ENCODE measurements at places on chromosomes 5 and 9.

- no peak for DNase-seq
These were observed 43.6 kb upstream of the SARDH start for GRCh38 chr9:133781828-133782135.

GRCh38 chr5:80411589-80412219 lies 3.8 kb downstream of the ZFYVE16 start:
- no peak for DNase-seq

DNA sequence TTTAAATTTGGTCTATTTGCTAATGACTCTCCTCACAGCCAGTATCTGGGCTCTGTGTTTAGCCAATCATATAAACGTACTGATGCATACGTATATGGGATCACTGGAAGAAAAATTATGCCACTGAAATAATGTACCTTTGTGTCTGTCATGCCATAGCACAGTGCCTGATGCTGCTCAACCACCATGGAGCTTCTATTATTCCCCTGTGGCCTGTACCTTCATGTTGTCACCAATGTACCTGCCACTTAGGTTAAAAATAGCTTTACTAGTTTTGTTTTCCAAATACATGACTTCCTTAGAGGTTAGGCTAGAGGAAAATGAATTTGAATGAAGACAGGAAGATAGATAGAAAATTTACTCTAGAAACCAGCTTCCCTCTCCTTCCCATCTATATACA lies 34.6 kb downstream of the HACD4 start:
- no peak for DNase-seq

GRCh38 chr5:167514461-167514860 lies 777.0 kb upstream of the WWC1 start:
- no peak for DNase-seq

- DNase-seq = no peak
These were observed 181 bp downstream of the DAP start for GRCh38 chr5:10760921-10761184.

GRCh38 chr5:133783481-133783880 lies 171.1 kb upstream of the FSTL4 start:
- DNase-seq = no peak

DNA sequence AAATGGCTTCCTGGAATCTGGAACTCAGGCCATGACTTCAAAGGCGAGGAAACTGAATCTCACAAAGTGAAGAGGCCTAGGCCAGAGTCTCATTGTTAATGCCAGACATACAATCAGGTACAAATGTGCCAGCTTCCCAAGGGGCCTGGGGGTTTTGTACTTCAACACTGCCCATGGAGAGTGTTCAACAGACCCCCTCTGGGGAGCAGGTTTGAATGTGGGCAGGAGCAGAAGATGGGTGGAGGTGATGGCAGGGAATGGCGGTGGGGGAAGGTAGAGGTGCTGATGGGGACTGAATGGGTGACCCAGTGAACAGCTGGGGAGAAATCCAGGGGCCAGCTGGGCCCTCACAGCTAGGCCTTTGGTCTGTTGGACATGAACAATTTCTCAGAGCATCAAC lies 12.0 kb downstream of the FOXI1 start:
- no peak for DNase-seq

DNA sequence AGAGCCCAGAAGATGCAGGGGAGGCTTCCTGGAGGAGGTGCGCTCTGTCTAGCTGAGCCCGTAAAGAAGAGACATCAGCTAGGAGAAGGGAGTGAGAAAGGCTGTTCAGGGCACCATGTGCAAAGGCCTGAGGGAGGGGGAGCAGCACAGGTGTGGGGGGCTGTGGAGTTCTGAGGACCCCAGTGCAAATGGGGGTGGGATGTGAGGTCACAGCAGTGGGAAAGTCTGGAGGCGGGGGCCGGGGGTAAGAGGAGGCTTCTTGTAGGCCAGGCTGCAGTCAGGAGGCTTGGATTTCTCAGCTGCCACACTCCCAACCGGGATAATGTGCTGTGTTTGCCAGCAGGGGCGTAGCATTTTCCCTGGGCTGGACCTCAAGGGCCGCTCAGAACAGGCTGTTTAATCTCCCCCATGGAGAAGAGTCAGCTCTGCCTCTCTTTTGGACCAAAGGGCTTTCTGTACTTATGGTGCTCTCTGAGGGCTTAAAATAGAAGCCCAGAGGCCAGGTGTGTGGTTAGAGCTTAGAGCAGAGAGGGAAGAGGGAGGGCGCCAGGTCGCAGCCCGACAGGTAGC lies 5.7 kb downstream of the NEURL1B start:
- DNase-seq = no peak

DNA sequence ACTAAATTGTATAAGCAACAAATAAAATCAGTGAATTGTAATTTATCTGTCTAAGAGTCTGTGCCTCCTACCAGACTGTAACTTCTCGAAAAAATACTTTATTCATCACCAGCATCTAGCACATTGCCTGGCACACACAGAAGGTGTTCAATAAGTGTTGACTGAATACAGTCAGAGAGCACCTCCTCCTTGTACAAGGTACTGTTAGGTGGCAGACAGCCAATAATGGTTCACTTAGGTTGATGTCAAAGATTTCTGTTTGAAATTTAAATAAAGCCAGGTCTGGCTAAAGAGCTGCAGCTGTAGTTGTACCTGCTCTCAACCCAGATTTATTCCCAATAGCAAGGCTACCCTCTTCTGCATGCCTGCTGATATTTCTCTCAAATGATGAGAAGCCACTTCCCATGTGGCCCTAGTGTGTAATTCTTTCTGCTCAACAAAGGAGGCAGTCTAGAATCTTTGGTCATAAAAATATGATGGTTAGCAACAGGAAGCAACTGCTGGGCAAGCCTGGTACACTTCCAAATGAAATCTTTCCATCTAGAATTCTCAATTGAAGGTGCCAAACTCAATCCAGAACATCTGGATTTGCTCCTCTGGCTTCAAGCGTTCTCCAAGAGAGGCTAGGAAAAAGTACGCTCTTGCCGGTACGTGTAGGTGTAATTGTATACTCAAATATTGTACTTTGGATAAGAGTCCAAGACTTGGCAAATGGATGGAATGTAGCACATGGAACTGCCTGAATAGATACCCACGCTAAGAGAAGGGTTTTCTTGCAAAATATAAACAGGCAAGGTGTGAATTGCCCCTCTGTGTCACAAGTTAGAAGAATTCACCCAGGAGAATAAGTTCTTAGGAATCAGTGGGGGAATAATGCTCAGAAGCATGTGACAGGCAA lies 95.6 kb downstream of the NR6A1 start:
- DNase-seq = no peak

DNA sequence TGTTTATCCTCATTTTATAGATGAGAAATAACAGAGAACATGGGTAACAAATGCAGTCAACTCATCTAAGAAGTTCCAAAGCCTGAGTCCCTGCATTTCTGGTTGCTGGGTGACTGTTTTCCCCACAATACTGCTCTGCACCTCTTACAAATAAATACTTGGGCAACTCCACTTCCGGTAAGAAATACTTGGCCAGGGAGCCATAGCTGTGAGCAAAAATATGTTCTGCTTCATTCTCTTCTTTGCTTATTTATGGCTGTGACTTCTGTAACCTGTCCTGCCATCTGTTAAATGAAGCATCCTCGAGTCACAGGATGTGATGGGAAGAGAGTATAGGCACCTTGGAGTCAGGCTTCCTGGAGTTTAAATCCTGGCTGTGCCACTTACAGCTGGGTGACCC lies 49.9 kb downstream of the GDNF start:
- no peak for DNase-seq

GRCh38 chr5:178327446-178327845 lies 94.8 kb upstream of the PHYKPL start:
- DNase-seq = no peak

DNA sequence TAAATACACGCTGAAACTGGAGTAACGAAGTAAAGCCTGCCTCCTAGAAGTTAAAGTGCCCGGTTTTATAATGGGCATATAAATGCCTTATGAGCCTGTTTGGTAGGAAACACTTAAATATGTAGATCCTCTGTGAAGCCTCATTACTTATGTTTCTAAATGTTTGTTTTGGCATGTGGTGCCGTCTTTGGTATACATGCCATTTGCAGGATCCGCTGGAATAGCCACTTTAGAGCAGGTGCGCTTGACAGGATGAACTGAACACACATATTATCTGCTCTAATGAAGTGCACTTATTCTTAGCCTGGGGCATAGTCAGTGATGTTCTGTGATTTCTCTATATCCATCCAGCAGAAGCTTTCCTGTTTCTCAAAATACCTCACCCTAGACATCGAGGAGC lies 778.1 kb upstream of the WWC1 start:
- no peak for DNase-seq

- DNase-seq = no peak
These were observed 197.0 kb downstream of the AOPEP start for GRCh38 chr9:94923326-94924089.

GRCh38 chr9:135255033-135255840 lies 167.8 kb downstream of the OLFM1 start:
- DNase-seq = no peak

GRCh38 chr5:98776066-98776705 lies 2.7 kb downstream of the RGMB start:
- no peak for DNase-seq

GRCh38 chr5:122730037-122730436 lies 44.8 kb upstream of the SNX2 start:
- no peak for DNase-seq

GRCh38 chr9:97873882-97874281 lies 20.9 kb downstream of the FOXE1 start:
- DNase-seq = no peak

GRCh38 chr5:38556599-38557307 lies at the start of gene LIFR:
Gene LIFR (minus strand): TSS chr5:38556646. CDS start chr5:38530647, 25,999 bp downstream.
- peak; percentile 14 for DNase-seq

- DNase-seq = no peak
These were observed 240.2 kb downstream of the FBXL17 start for GRCh38 chr5:108141676-108142075.

GRCh38 chr5:91114658-91115057 lies 268.5 kb downstream of the ARRDC3 start:
- no peak for DNase-seq

DNA sequence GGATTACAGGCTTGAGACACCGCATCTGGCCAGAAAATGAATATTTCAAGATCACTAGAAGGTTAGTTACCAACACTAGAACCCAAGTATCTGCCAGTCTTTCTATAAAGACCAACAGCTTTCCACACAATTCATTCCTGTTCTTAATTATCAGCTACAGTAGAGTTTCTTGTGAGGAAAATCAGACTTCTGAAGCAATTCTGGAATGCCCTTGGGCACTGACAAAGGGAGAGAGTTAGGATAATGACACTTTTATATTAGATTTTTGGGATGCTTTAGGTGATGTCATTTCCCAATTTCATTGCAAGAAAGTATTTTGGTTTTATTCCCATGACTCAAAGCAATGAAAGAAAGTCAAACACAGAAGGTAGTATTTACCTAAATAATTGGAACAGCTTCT lies 497.0 kb upstream of the TUSC1 start:
- no peak for DNase-seq

- DNase-seq = no peak
These were observed 148.8 kb downstream of the DCP2 start for GRCh38 chr5:113125371-113125770.

- DNase-seq = no peak
These were observed 25.4 kb downstream of the HMHB1 start for GRCh38 chr5:143837306-143837848.

DNA sequence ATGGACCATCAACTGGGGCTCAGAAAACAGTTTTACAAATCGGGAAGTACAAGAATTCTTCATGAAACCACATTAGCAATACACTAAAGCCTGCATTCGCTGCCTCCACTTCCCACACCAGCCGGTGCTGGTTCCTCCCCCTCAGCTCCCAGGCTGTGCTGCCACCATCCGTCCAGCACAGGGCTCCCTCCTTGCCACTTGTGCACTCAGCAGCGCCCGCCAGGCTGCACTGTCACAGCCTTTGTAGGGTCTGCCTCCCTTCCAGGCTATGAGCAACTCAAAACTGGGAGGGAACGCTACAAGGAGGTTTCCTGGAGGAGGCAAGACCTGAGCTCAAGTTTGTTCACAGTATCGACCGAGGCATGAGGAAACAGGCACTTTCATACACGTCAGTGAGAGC lies 7.7 kb downstream of the MAPK9 start:
- DNase-seq = no peak

GRCh38 chr9:86287013-86287412 lies 4.7 kb upstream of the ISCA1 start:
- DNase-seq = no peak

- DNase-seq = no peak
These were observed 56.9 kb downstream of the NPR3 start for GRCh38 chr5:32767948-32768467.

GRCh38 chr5:126354012-126354857 lies 69.0 kb upstream of the GRAMD2B start:
- peak; percentile 59 for DNase-seq

DNA sequence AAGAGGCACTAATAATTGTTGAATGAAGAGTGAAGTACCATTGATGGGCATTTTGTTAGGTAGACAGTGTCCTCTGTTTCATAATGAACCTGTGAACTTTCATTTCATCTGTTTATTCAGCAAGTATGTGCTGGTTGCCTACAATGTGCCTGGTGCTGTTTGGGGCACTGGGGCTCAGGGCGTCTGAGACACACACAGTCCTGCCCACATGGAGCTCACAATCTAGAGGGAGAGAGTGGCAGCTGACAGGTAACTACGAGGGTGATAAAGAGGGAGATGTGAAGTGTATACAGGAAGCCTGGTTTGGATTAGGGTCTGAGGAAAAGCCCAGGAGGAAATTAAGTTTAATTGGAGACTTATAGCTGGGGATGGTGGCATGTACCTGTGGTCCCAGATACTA lies 28.5 kb upstream of the NDST1 start:
- no peak for DNase-seq

DNA sequence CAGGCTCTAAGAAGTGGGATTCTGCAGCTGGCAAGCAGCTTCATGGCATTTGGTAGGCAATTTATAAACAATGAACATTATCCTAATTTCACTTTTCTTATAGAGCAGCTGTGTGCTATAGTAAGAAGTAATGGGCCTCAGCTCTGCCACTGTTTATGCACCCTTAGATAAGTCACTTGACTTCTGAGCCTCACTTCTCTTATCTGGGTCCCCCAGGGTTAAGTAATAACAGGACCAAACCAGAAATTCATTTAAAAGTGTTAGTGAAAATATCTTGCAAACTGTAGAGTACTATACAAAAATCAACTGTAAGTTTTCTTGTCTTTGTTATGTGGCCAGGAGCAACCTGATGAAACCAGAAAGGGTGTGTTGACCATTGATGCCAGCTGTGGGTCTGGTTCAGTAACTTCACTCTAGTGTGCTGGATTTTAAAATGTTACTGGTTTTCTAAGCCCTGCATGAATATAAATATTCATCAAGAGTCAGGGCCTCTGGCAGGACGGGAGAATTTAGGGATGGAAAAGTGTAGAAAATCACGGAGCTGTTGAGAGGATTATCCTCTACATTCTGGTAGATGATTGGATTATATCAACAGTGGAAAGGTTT lies 24.2 kb downstream of the TNFAIP8 start:
- no peak for DNase-seq

Measured in naive thymus-derived CD4-positive, alpha-beta T cell (primary cell).